A673 (cell line): ENCODE measurements at places on chromosomes 5 and 9. TPM values are rescaled to one million over a fixed set of nuclear protein-coding genes. Genes with fewer than 3 reads are reported as not detected.

GFPT2 gene
- 0.82 and 1.2 TPM in 2 replicates for total RNA-seq

CRHBP gene
- total RNA-seq = not detected in 2 replicates

CDH6 gene
- total RNA-seq = 3.6 and 4.1 TPM in 2 replicates

SLC6A7 gene
- total RNA-seq = not detected in 2 replicates

CFAP90 gene
- not detected in 2 replicates for total RNA-seq

VCAN gene
- 0.90 and 1.3 TPM in 2 replicates for total RNA-seq

MCTP1 gene
- total RNA-seq = 18.1 and 25.8 TPM in 2 replicates

PIP5KL1 gene
- total RNA-seq = 2.6 and 3.9 TPM in 2 replicates

LECT2 gene
- not detected in 2 replicates for total RNA-seq

FAM151B gene
- 4.0 and 4.3 TPM in 2 replicates for total RNA-seq

INSL6 gene
- total RNA-seq = not detected in 2 replicates

PCDHGA3 gene
- 0.85 and 0.97 TPM in 2 replicates for total RNA-seq
